ENCODE measurements at places on chromosomes 2 and 18.
A peak's percentile ranks its signal among the peaks of the same experiment; 100 is the strongest.

- DNase-seq, result no peak
These were observed 226.1 kb downstream of the DSEL start for GRCh38 chr18:67290421-67290820.

DNA sequence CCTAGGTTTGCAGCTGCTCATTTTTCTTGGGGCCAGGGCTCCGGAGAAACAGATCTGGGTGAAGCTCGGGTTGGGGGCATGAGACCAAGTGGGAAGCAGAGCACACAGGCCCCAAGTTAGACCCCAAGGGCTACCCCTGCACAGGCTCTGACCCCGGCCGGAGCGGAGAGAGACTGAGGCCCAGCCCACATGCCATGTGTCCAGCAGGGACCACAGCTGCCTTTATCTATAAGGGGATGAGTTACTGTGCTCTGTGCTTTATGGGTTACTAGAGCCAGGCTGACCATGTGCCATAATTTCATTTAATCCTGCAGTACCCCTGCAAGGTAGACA lies 30.3 kb upstream of the PRLH start:
- DNase-seq, result no peak

GRCh38 chr18:3037423-3037915 lies 24.5 kb upstream of the LPIN2 start:
- peak; percentile 91 for DNase-seq

DNA sequence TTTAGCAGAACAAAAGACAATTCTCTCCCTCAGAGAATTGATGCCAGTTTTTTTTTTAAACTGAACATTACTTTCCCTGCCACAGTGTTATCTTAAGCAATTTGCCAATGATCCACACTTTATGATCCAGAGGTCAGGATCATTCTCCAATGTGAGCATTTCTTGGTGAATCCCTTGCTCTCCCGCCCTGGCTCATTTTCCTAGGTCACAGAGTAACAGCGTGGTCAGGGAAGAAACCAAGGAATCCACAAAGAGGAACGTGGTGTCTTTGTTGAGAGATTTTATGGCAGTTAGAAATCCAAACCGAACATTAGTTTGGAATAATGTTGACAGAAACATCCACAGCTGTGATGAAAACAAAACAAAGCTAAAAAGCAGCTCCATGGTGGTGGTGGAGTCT lies 250.3 kb downstream of the TTC32 start:
- no peak for DNase-seq

DNA sequence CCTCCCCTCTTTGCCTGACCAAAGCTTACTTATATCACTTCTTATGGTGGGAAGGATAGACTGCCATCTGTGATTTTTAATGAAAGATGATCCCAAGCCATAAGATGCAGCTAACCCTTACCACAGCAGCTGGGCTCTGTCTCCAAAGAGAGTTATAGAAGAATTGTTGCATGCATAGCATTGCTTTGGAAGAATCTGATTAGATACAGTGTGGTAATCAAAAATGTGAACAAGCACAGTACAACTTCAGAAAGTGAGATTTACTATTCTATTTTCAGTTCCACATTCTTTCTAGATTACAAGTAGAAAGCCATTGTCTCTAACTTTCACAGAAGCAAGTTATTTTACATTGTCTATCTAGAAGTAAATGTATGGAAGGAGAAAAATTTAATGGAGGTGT lies 129.0 kb upstream of the ACVR2A start:
- DNase-seq, result no peak

DNA sequence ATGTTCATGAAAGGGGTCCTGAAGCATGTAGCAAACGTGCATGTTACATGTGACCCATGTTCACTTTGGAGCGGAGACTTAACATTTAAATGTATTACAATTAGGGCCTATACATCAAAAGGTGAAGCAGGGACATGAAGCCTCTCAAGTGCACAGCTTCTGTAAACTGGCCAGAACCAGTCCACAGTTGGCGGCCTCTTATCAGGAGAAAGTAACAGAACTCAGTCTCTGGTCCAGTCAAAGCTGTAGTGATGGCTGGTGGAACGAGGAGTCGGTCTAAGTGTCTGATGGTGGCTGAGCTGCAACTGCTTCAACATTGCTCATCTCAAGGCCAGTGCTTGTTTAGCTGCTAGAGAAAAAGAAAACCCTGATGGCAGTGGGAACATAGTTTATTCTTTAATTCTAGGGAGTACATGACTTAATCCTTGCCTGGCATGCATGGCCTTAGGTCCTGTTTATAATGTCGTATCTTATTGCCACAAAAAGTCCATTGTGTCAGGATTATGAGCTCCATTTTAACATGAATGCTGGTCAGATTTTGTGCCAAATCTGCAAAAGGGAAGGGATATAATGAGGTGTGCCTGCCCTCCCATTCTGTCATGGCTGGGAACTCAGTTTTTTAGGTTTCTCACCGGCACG lies 22.2 kb upstream of the YES1 start:
- DNase-seq, result no peak

GRCh38 chr2:120210270-120210693 lies 12.9 kb downstream of the TMEM185B start:
- no peak for DNase-seq

GRCh38 chr18:49241852-49242251 lies 218.6 kb downstream of the DYM start:
- no peak for DNase-seq

DNA sequence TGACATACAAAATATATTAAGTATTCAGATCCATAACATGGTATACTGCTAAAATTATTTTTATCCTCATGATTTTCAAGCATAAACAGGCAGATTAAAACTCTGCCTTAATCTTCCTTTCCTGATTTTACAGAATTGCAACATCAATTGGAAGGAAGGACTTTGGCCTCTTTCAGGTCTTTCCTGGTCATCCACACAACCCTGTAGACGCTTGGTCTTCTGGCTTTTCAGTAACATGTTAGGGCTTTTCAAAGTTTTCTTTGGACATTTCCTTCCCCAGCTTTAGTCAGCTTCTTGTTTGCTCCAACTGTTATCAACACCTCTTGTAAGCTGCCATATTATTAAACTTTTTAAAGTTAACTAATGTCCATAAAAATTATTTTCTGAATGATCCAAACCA lies 1364.9 kb upstream of the NRXN1 start:
- no peak for DNase-seq

GRCh38 chr2:178523596-178524134 lies 43.4 kb downstream of the PLEKHA3 start:
- DNase-seq, result no peak

GRCh38 chr2:16861111-16861510 lies 195.5 kb upstream of the CYRIA start:
- DNase-seq, result no peak

DNA sequence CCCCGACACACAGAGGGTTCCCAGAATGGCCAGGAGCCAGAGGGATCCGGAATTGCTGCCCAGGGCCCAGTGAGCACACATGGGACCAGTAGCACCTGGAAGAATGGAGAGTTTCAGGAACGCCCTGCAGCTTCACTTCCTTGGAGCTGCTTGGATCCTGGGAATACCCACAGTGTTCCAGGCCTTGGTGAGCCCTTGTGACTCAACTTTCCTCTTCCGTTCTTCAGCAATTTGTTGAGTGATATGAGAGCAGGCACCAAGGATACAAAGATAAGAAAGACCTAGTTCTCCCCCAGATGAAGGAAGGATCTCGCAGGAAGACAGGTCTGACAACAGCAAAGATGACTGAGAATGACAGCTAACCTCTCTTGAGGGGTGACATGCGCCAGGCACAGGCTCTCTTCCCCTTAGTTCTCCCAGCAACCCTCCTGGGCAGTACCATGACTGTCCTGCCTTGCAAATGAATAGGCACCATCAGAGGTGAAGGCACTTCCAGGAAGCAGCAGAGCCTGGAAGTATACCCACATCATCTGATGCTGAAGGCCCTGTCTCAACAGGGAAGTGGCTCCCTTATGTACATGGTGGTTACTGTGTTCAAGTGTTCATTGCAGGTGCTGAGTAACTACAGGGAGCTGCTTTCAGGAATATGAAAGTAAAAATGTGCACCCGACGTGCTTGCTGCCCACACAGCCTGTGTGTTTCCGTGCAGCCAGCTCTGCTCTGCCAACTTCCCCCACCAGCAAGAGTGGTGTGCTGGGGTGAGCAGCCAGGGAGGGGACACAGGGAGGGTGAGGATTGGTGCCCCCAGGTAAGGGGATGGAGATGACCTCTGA lies 116.2 kb downstream of the STPG4 start:
- DNase-seq, result no peak

GRCh38 chr18:12336887-12337286 lies 28.8 kb downstream of the TUBB6 start:
- peak; percentile 57 for DNase-seq

GRCh38 chr2:219483451-219484342 lies 15.0 kb upstream of the GMPPA start:
- DNase-seq, result no peak

GRCh38 chr2:79180092-79180491 lies 20.5 kb upstream of the REG3A start:
- DNase-seq, result no peak

DNA sequence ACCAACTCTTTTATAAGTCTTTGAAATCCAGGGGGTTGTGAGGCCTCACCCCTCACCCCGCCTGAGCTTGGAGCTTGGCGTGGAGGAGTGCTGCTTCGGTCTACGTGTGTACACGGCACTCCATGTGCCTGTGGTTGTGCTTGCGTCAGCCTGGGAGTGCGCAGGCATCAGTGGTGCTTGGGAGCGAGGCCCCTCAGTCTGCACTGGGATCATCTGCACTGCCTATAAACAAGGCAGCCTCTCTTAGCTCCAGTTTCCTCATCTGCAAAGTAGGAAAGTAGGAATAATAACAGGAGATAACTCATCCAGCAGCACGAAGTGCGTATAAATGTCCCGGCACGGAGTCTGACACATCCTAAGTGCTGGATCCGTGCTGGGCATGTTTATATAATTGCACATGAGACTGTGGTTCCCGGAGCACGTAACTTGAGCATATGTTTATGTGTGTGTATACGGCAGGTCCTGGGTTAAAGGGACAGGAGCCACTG lies 1.2 kb downstream of the GYPC start:
- no peak for DNase-seq

DNA sequence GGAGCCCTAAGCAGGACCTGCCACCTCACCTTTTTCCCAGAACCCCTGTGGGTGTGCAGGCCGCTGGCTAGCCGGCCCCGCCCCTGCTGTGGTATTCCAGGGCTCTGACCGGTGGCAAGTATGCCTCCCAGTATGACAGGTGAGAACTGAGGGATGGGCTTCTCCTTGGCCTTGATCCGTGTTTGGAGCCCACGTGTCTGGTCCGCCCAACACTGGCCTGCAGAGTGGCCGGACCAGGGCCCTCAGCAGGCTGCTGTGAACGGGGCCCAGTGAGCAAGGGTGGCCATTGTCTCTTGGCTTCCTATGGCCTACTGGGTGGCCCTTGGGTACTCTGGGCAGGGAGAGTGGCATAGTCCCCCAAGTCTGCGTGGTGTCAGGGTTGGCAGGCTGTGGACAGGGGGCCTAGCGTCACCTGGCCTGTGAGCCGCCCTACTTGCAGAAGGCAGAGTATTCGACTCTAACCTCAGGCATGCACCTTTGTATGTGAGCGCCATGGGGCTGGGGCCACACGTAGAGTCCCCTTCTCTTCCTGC lies 1.8 kb downstream of the RNPEPL1 start:
- no peak for DNase-seq

DNA sequence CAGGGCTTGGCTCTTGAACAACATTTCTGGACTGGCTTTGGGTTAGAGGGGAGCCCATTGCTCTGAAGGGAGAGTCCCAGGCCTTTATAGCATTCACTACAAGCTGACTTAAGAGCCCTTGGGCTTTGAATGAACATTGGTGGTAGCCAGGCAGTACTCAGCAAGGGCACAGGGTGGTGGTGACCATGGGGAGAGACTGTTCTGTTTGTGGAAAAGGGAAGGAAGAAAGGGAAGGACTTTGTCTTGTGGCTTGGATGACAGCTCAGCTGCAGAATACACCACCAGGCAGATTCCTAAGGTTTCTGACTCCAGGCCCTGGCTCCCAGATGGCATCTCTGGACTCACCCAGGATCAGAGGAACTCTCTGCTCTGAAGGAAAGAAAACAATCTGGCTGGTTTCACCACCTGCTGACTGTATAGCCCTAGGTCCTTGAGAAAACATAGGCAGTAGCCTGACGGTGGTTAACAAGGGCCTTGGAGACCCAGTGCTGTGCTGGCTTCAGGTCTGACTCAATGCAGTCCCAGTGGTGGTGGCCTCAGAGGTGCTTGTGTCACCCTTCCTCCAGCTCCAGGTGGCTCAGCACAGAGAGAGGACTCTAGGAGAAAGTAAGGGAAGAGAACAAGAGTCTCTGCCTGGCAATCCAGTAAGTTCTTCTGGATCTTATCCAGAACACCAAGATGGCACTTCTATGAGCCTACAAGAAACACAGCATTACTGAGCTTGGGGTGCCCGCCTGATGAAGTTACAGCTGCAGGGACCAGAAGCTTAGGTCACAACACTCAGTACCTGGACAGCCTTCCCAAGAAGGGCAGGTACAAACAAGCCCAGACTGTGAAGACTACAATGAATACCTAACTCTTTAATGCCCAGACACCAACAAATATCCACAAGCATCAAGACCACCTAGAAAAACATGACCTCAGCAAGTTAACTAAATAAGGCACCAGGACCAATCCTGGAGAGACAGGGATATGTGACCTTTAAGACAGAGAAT lies 16.4 kb upstream of the ABCB11 start:
- no peak for DNase-seq

GRCh38 chr18:66603941-66604627 lies at the start of gene CDH19:
Gene CDH19, minus strand, starts transcription at chr18:66604090. Its CDS starts 31,886 bp downstream, at chr18:66572204.
- DNase-seq, result no peak

DNA sequence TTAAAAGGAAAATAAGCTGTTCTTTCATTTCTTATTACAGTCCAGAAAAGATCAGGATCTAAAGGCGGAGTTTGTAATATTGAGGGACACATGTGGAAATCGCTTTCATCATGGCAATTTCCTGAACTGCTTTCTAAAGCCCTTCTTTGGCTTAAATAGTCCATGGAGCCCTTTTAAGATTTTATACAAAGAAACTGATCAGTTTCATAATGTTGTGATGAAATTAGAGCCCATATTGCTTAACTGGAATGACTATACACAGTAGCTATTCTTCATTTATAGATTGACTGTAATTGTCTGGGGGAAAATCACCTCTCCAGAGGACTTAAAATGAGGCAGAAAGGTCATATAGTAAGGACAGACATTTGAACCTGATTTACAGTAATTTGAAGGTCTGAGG lies 322.2 kb downstream of the ETAA1 start:
- no peak for DNase-seq

DNA sequence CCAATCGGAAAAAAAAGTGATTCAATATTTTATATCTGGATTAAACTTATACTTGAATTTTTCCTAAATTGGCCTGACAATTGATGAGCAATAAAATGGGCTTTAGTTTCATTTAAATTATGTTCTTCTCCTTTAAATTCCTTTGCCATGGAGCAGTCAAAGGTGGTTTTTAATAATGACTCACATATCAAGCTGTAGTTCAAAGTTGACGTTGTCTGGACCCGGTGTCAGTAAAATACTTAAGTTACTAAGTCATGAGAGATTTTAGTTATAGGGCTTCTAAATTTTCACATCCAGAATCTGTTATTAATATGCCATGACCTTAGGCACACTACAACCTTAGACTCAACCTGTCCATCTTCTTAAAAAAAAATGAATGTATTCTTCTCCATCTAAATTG lies 62.5 kb downstream of the CDH2 start:
- no peak for DNase-seq

- DNase-seq, result no peak
These were observed 92.3 kb upstream of the RANBP2 start for GRCh38 chr2:108626995-108627394.
